NCI-H2227 treated with DMSO at 0.1 percent for 48 hours (cell line): ENCODE measurements at places on chromosomes 12 and 14.

GRCh38 chr12:45268672-45269411, 52.9 kb downstream of the ANO6 start:
- DNase-seq = peak; percentile 72

DNA sequence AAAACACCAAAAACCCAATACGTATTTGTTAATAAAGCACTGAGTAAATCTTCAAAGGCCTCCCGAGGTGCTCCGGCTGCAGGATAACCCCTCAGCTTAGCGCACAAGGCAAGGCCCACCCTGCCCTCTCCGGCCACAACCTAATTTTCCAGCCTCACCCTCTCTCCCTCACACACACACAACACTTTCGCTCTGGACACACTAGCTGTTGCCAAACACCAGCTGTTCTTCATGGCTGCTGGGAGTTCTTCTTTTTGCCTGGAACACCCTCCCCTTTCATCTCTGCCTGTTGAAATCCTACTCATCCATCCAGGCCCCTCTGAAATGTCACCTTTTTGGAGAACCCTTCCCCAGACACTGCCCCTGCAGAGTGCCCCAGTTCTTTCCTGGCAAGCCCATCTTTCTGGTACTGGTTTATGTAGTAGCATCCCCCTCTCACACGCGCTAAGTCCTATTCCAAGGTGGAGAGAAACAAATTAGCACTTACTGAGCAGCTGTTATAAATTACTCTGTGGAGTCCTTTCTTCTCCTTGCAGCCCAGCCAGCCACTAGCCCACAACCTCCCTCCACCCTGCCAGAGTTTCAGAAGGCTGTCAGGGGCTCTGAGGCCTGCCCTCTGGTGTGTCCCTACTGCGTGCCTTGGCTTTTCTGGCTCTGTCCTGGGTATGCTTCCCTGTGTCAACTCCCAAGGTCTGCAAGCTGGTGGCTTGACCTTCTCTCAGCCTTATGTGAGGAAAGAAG, 805 bp upstream of the CRACR2A start:
- peak; percentile 3 for DNase-seq

- DNase-seq = no peak
Observed at GRCh38 chr12:131561891-131562684, 148.8 kb upstream of the SFSWAP start.

- DNase-seq = no peak
Observed at GRCh38 chr14:74635847-74636246, 23.8 kb upstream of the LTBP2 start.

DNA sequence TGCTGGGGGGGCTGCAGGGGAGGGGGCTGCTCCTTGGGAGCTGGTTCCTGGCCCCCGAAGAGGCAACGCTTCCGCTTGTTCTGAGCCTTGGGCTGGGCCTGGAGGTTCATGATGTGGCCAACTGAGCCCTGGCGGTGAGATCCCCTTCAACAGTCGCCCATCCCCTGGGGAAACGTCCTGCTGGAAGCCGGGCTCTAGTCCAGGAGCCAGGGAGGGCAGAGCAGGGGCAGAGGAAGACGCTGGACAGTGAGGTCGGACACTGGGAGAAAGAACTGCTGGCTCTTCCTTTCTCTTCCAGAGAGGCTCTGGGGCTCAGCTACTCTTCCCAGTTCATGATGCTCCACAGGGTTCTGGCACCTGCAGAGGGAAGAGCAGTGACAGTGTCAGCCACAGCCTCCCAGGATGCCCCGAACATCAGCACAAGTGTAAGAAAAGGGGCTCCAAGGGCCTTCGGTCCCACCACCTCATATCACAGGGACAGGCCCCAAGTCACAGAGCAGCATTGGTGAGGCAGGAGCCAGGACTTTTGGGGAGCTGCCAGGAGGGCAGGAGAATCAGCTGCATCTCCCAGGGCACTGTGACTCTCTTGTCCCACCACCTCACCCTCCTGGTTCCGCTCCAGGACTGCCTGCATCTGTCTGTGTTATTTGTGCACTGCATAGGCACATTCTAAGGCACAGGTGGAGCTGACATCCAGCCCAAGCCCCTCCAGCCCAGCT, 25.9 kb upstream of the PNMA1 start:
- no peak for DNase-seq

DNA sequence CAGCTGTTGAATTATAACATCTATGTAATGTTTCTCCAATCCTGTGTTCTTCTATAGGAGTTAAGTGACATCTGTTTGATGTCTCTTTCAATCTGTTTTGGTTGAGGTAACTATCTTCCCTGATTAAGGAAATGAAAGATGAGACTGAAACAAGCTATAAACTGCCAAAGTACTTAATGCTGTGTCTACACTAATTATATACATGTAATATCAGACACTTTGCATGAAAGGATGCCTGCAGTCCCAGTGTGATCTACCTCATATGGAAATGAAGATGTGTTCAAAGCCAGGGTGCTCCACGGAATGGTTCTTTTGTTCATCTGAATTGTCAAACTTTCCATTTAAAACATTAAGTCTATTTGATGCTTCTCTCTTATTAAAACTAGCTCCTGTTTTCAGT, 958.3 kb downstream of the GALC start:
- no peak for DNase-seq

- DNase-seq = no peak
Observed at GRCh38 chr14:34113991-34114390, 163.1 kb upstream of the EGLN3 start.

GRCh38 chr12:77696183-77696582, 134.5 kb upstream of the NAV3 start:
- no peak for DNase-seq

GRCh38 chr12:51475543-51475942, 50.9 kb downstream of the SLC4A8 start:
- no peak for DNase-seq

DNA sequence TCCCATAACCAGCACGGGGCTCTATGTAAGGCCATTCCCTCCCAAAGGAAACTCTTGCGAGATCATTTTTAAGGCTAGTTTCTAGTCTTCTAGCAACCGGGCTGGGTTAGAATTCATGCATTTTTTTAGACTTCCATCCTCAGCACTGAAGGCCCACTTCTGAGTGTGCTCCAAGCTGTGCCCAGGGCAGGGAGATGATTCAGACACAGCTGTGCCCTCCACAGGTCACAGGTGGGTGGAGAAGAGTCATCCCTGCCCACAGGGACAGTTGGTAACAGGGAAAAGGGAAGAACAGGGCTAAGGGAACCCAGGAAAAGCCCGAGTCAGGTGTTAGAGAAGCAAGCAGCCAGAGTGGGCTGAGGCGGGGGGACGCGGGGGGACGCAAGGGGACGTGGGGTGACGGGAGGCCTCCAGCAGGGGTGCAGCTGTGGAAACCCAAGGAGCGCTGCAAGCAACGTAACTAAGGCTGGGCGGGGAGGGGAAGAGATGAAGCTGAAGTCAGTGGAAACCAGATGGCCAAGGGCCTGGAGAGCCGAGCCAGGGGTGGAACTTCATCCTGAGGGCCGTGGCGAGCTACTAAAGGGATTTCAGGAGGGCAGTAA, 27.2 kb upstream of the PPP2R5C start:
- DNase-seq = no peak

DNA sequence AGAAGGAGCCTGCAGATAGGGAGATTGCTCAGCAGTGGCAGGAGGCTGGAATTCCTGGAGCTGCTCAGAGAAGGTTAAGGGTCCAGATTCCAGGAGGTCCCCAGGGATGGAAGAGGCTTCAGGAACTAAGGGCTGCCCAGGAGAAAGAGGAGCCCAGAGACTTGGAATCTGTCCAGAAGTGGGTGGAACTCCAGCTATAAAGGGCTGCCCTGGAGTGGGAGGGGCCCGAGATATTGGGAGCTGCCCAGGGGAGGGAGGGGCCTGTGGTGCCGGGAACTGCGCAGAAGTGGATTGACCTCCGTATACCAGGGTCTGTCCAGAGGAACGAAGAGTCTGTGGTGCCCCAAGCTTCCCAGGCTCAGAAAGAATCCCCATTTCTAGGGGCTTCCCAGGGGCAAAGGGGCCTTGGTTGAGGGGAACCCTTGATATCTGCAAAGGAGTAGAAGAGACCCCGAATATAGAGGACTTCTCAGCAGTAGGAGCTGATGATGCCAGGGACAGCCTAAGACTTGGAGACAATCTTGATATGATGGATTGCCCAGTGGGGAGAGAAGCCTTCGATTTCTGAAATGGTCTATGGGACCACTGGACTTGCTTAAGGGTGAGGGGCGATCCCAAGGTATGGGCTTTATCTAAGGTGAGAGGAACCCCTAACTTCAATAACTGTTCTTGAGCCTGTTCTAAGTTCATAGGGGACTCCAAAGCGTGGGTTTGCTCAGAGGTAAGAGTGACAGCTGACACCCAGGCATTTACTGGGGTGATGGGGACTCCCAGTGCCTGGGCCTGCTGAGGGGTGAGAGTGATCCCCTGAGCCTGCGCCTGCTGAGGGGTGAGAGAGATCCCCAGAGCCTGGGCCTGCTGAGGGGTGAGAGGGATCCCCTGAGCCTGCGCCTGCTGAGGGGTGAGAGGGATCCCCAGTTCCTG, 45.0 kb downstream of the FAM186A start:
- no peak for DNase-seq

DNA sequence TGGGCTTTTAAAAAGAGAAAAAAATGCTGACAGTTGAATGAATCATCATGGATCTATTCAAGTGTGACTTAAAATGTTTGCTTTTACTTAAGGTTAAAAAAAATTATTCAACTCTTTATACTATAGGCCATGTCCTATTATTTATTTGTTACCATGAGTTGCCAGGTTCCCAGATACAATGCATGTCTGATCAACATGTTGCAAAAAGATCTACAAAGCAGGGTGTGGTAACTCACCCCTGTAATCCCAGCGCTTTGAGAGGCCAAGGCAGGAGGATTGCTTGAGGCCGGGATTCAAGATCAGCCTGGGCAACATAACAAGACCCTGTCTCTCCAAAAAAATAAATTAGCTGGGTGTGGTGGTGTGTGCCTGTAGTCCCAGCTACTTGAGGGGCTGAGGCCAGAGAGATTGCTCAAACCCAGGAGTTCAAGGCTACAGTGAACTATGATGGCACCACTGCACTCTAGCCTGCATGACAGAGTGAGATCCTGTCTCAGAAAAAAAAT, 460.8 kb downstream of the BCAT1 start:
- DNase-seq = no peak

- DNase-seq = no peak
Observed at GRCh38 chr12:51973560-51973959, 22.1 kb downstream of the ACVR1B start.

DNA sequence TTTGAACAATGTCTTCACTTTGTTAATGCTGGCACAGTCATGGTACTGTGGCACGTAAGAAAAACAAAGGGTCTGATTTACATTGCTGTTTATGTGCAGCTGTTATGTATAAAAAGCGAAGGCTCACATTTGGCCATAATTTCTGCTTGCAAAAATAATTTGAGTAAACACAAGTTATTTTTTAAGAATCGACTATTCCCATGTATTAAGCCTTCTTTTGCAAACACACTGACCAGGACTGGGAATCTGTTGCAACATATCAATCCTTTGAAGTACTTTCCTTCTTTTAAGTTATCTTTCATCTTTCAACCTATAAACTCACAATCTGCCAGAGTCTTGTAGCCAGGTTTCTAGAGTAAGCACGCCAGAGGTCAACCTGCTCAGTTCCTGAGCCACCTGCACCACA, 145.4 kb upstream of the BMP4 start:
- DNase-seq = no peak

DNA sequence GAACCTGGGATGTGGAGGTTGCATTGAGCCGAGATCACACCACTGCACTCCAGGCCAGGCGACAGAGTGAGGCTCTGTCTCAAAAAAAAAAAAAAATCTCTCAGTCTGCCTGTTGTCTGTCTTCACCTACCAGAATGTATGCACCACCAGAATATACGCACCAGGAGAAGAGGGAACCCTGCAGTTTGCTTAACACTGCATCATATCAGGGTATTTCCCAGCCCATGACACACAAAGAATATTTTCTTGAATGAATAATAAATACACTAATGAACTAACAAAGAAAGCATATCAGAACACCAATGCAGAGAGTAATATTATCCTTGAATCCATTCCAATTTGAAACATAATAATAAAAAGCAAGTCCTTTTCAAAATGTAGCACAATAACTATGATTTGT, 44.2 kb upstream of the FOXN3 start:
- no peak for DNase-seq

DNA sequence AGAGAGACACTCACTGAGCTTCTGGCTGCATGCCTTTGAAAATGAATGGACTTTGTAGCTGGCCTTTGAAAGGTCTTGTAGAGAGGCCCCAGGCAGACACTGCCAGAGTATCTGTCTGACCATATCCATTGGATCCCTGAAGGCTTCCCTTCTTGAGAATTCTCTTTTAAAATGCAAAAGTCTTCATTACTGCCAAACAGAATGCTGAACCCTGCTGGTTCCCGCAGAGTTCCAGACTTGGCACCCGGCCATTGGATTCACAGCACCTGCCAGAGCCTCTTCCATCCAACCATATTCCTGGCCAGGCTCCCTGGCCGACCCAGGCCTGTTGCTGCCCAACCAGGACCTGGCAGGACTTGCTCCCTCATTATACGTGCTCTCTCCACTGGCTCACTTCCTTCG, 182.5 kb downstream of the GXYLT1 start:
- DNase-seq = no peak

GRCh38 chr14:75232191-75232590, 46.4 kb upstream of the FOS start:
- DNase-seq = no peak

DNA sequence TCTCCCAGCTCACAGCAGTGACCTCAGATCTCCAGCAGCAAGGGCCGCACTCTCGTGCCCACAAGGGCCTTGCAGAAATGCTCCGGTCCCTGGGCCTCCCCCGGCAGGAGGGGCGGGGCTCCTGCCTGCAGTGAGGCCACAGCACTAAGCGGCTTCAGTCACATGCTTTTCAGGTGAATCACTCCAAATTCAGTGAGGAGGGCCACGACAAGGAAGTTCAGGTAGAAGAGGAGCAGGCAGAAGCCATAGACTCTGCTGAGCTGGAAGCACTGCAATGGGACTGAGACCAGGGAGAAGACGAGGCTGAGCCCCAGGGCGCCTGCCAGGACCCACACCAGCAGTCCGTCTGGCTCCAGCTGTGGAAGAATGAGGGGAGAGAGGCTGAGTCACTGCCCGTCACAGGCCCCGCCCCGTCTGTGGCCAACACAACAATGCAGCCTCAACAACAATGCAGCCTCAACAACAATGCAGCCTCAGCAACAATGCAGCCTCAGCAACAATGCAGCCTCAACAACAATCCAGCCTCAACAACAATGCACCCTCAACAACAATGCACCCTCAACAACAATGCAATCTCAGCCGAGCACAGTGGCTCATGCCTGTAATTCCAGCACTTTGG, 35.2 kb downstream of the SLC8B1 start:
- no peak for DNase-seq

- no peak for DNase-seq
Observed at GRCh38 chr12:70645494-70646317, 8.5 kb upstream of the PTPRB start.

DNA sequence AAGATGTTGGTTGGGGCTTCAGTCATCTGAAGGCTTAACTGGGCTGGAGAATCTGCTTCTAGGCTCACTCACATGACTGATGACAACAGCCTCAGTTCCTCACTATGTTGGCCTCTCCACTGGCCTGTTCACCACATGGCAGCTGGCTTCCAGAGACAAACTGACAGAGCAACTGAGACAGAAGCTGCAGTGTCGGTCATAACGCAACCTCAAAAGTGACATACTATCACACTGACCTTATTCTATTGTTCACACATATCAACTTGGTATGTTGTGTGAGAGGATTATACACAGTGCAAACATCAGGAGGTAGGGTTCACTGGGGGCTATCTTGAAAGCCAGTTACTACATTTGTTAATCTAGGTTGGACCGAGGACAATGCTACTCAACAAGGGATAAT, 92.9 kb downstream of the PAWR start:
- DNase-seq = no peak

GRCh38 chr12:78248321-78248720, 417.6 kb downstream of the NAV3 start:
- no peak for DNase-seq
